Non-pigmented ciliary epithelial cell (primary cell): ENCODE measurements at places on chromosomes 6 and 20.

DNA sequence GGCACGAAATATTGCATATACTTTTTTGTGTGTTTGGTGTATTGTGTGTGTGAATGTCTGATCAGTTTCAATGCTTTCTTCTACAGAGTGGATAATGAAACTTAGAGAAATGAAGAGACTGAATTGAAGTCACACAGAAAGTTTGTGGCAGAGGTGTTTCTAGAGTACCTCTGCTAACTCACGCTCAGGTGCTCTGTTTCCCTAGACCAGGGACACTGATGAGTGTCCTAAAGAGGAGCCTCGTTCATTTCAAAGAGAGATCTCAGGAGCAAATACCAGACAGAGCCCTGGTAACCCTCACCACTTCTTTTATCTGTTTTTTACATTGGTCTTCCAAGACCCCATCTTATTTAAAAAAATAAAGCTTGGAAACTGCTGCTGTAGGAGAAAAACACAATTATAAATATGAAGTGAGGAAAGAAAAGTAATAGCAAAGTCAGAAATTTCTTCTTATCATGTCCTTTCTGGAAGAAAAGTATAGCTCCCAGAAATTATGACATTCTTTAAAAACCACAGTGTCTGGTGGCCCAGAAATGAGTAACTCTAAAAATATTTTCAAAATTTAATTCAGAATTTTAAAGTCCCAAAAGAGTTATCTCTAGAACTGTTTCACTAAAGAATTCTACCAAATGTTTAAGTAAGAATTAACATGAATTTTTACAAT lies 720.6 kb downstream of the RFPL4B start:
- DNase-seq, result no peak

DNA sequence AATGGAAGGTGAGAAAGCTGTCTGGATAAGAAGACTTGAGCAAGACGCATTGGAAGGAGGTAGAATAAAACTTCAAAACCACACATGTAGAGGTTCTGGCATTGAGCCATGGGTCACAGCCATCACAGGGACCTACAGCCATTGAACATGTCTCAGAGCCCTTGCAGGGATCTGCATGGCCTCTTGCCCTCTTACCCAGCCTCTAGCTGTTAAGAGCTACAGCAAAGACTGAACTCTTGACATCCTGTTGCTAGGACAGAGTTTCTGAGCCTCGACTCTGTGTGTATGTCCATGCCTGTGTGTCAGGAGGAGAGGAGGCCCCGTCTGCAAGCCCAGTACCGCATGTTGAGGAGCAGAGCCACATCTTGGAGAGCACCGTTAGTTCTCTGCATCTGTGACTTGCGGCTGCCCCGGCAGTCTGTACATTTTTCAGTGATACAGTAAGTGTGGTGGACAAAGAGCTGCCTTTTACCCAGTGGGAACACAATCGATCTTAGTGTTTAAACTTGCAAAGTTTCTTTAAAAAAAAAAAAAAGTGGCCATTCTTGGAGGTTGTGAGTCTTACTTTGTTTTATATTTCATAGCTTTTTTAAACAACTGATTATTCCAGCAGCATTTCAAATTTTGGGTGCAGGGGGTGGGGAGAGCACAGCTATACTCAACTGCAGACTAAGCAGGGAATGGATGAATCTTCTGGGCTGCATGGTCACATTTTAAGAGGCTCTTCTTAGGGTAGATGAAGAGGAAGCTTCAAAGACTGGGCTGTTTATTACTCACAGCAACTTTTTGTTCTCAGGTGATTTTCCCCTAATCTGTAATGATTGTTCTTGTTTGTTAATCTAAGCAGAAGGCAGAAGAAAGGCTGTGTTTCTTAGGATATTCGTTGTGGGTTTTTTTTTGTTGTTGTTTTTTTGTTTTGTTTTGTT lies 88.5 kb downstream of the TBC1D7 start:
- DNase-seq, result no peak

DNA sequence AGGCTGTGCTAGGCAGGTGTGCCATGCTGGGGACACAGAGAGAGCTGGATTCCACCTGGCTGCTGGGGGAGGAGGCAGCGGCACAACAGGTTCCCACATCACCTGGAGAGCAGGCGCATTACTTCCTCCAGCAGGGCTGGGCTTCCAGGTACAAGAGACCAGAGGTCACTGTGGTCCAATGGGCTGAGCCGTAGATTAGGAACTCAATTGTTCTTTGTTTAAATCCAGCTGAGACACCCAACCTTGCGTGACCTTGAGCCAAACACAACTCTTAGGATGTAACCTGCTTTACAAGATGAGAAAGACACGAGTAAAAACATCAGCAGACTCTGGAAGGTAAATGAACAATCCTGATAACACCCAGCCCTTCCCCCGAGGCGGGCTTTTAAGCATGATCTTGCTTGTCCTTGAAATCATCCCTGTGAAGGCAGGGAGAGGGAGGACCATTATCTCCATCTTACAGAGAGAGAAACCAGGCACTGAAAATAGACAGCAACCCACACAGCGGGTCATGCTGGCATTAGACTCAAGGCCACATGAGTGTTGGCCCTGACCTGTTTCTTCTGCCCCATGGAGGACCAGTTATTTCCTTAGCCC lies 216.5 kb upstream of the RREB1 start:
- DNase-seq, result no peak

- no peak for DNase-seq
Measured at GRCh38 chr20:62846166-62846890, 15.3 kb downstream of the TCFL5 start.

- DNase-seq, result no peak
Measured at GRCh38 chr20:57407541-57407956, 16.4 kb downstream of the RBM38 start.

DNA sequence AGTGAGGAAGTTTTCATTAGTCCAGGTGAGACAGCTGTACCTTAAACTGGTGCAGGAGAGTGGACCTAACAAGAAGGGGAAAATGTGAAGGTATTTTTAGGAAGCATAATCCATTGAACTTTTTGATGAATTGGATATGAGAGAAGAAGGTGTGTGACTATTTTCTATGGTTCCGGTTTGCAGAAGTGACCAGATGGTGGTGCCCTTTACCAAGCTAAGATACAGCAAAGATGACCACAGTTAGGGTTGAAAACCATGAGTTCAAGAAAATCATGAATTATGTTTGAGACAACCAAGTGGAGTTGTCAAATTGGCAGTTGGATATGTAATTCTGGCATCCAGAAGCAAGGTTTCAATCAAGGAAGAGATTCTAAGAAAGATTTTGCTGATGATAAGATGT lies 61.9 kb upstream of the NRSN1 start:
- DNase-seq, result no peak

DNA sequence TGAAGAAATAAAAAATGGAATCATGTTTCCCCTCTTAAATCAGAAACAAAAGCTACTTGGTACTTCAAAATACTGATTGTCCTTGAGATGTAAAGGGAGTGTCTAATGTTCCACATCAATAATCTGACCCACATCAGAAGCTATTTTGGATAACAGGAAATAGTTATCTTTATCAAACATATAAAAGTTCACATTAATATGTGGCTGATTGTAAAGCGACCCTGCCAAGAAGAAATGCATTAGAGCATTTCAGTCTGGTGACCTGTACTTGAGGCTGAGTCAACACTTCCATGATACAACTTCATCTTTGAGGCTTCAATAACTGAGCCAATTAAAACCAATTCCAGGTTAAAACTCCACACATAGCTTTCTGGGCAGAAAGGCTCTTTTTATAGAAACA lies 31.8 kb downstream of the SYNE1 start:
- no peak for DNase-seq

GRCh38 chr6:119241111-119241465 lies 108.5 kb downstream of the MAN1A1 start:
- no peak for DNase-seq

DNA sequence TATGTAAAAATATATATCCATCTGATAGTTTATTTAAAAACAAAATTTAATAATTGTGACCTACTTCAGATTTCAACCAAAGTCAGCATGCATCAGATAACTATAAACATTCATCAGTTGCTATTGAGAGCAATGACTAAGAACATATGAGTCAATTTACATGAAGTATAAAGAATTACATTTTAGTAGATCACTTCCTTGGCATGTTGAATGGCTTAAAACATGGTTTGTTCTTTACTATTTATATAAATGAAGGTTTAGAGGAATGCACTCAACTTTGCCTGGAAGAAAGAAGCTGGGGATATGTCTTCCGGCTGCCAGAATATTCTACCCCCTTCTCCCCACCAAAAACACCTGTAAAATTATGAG lies 6.4 kb upstream of the FAM217A start:
- DNase-seq, result peak; percentile 22

GRCh38 chr6:26270486-26270861 lies 94.5 kb upstream of the BTN3A2 start:
- DNase-seq, result no peak

GRCh38 chr6:119800526-119800925 lies 451.0 kb upstream of the MAN1A1 start:
- DNase-seq, result no peak

- no peak for DNase-seq
Measured at GRCh38 chr20:24971376-24972101, 21.0 kb downstream of the APMAP start.

GRCh38 chr20:62347151-62347404 lies 20.0 kb downstream of the LAMA5 start:
- no peak for DNase-seq

DNA sequence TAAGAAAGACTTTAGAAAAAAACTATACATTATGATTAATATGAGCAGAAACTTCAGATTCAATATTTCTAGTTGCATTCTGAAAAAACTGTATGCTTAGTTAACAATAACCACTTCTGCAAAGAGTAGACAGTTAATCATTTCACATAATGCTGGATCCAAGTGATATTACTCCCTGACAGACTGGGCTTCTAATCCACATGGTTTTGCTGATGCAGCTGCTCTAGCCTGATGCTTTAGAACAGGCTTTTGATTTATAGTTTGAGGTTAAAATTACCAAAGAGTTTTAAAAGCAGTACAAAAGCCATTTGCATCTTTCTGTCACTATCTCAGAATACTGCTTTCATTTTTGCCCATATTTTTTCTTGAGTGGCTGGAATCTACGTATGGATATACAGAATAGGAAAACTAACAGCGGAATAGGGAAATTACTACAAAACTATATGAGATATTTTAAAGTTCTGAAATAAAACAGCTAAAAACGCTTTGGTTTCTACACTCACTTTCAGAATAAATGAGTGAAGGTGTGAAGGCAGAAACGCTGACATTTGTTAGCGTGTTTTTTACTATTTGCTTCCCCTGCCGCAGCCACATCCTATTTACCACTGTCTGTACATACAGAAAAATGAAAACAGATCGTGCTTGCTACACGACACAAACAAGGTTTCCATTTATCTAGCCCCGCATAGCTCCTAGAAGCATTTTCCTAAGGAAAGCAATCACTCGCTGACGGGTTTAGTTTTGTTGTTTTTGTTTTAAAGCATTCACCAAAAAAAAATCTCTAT lies 61.7 kb downstream of the METTL24 start:
- DNase-seq, result no peak

DNA sequence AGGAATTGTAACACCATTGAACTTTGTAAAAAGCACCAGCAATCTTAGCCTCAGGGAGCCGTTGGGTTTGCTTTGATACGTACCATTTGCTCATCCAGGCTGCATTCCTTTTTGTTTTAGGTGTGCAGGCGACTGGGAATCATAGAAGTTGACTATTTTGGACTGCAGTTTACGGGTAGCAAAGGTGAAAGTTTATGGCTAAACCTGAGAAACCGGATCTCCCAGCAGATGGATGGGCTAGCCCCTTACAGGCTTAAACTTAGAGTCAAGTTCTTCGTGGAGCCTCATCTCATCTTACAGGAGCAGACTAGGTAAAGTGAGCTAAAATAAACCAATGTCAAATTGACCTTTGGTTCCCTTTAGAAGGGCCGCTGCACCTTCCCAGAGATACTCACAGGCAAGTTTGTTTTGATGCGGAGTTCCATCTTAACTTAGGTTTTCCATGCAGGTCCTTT lies 1.6 kb downstream of the MYLIP start:
- DNase-seq, result no peak

GRCh38 chr20:24577271-24577909 lies 108.0 kb downstream of the SYNDIG1 start:
- DNase-seq, result no peak

DNA sequence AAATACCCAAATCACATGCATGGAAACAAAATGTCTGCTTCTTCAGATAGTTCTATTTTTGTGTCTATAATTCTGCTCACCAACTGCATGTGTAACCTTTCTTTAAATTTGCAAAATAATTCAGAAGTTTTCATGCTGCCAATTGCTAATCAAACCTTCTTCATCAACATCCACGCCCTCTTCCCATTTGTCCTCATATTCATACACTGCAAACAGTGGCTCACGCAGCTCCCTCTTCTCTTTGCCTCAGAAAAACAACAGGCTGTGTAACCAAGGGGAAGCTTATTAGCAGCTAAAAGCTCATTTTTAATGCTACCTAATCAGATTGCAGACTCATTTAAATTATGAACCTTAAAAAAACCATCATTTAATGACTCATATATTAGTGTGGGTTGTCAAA lies 555.0 kb upstream of the EPHA7 start:
- DNase-seq, result no peak

- no peak for DNase-seq
Measured at GRCh38 chr20:45138561-45139300, 14.5 kb upstream of the WFDC12 start.

DNA sequence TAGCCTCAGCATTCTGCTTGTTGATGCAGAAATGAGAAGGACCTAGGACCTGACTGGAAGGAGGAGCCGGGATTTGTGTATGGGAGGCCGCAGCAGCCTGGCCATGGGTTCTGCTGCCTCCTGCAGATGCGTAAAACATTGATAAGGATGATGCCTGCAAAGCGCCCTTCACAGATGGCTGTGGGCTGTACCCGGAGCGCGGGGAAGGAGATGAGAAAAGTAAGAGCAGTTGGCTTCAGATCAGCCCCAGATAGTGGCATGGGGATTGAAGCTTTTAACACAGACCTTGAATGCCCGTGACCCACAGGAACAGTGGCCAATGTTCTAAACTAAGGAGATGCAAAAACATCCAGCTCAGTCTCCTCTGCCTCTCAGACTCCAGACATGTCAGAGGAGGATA lies 136.4 kb upstream of the KCNG1 start:
- no peak for DNase-seq

GRCh38 chr6:117265410-117266256 lies at the start of gene VGLL2:
TSS of gene VGLL2 (plus strand) at chr6:117265558. CDS start at chr6:117265764, 206 bp downstream.
- DNase-seq, result no peak

GRCh38 chr20:42111349-42111748 lies 493.2 kb upstream of the CHD6 start:
- no peak for DNase-seq

- DNase-seq, result no peak
Measured at GRCh38 chr20:60104993-60105803, 147.0 kb downstream of the CDH26 start.

DNA sequence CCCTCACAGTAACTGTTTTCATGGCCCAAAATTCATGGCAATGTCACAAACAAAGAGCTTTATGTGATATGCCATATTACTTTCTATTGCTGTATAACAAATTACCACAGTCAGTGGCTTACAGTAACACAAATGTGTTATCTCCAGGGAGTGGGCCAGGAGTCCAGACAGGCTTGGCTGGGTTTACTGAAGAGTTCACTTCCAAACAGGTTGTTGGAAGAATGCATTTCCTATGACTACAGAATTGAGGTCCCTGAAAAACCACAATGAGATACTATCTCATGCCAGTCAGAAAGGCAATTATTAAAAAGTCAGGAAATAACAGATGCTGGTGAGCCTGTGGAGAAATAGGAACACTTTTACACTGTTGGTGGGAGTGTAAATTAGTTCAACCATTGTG lies 431.9 kb downstream of the PKHD1 start:
- no peak for DNase-seq
